ENCODE measurements at places on chromosomes 7 and 10.

- peak; percentile 99 for DNase-seq
These were observed 32.7 kb downstream of the VWA2 start for GRCh38 chr10:114271779-114272167.

GRCh38 chr7:15932318-15932717 is 245.8 kb upstream of the MEOX2 start:
- no peak for DNase-seq

GRCh38 chr10:44801383-44802327 is 109.5 kb upstream of the TMEM72 start:
- peak; percentile 30 for DNase-seq

DNA sequence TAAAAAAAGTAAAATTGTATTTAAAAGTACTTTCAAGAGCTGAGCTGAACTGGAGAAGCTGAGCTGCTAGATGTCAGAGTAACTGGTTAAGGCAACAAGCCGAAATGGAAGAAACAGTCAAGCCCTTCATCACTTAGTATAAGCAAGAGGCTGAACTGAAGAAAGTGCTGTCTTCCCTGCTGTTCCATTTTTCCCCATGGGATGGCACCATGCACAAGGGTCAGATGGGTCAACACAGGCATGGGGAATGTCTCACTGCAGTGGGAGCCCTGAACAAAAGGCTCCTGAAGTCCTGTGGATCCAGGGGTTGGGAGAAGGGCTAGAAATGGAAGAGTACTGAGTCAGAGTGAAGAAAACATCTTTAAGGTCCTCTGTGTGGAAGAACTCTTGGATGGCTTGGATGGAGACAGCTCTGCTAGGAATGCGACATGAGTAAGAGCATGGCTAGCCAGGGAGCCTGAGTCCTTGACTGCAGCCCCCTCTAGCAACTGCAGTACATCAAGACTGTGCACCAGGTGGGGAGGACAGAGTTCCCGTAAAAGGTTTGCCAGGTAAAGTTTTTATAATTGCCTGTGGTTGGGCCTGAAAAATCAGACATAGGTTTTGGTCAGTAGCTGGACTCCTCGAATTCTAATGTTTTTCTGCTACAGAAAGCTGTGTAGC is 348.3 kb downstream of the GPR158 start:
- DNase-seq: no peak

GRCh38 chr10:49269523-49269922 is 29.4 kb upstream of the C10orf71 start:
- no peak for DNase-seq

DNA sequence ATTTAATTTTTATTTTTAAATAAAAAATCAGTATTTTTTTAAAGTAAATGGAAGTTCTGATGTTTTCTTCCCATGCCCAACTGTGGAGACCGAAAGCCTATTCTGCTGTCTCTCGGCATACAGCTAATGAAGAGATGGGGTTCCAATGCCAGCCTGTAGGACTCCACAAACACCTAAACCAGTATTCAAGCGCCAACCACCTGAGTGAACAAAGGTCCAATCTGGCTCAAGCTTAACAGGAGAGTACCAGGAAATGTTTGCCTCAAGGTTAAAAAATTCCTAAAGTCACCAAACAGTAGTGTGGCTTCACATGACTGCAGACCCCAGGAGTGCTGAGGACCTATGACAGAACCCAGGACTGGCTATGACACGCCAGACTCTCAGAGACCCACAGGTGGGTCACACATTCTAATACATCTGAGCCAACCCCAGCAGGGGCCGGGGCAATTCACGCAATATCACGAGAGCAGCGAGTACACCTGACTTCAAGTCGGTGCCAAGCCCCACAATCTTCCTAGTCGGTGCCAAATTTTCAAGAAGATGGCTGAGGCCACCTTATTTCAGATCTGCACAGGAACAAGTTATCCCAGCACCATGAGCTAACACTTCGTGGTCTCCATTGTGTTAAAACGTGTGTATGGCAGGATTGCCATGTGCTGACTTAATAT is 31.6 kb downstream of the KIAA1549 start:
- no peak for DNase-seq

Measured in foreskin keratinocyte (primary cell).